ENCODE measurements at places on chromosomes 11 and 22. TPM values are rescaled to one million over a fixed set of nuclear protein-coding genes. Genes with fewer than 3 reads are reported as not detected.

Gene NDUFV1
- 202 TPM for total RNA-seq

GRCh38 chr11:16111690-16112089 is 244.7 kb downstream of the SOX6 start:
- no peak for DNase-seq

DNA sequence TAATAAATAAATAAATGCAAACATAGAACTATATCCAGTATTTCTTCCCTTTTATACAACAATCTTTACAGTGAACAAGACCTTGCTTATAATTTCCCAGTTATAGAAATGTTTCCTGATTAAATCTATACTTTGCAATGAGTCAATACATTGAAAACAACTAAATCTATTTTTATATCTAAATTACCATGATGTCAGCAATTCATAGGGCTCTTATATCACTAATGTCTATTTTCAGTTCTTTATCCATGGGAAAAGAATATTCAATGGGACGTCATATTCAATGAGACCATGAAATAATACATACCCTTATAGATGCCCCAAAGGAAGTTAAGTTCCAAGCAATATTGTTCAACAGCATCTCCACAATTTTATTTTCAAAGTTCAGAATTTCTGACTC is 359.9 kb downstream of the CASP12 start:
- DNase-seq: no peak

GRCh38 chr11:34151916-34152845 is 46.8 kb downstream of the NAT10 start:
- no peak for DNase-seq

DNA sequence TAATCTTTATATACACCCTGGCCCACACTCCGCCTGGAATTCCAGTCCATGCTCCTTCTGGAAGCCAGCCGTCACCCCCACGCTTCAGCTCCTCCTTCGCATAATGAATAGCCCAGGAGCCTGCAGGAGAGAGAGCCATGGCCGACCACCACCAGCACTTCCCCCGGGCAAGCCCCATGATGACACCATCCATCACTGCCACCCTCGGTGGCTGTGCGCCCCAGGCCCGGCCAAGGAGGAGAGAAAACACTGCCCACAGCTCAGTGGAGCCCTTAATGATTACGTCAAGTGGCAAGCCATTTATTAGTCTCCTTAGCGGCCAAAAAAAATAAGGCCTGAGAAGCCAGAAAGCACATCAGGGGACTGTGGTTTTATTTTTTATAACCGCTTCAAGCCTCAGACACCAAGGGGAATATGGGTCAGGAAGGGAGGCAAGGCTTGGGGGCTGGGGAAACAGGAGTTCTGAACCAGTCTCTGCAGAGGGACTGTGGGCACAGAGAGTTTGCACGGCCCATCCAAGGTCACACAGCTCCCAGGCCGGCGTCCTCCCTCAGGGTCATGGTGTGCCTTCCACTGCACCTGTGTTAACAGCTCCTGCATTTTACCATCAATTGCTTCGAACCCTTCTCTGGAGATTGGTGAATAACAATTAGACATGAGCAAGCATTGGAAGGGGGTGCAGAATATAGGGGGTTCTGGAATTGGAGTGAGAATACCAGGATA is 134.3 kb downstream of the MN1 start:
- DNase-seq: no peak

Data from mucosa of gallbladder (tissue), 1 donor.